ENCODE measurements at places on chromosomes 1 and 21.

GRCh38 chr1:182357913-182358312 is 33.7 kb downstream of the GLUL start:
- no peak for DNase-seq

- peak; percentile 2 for DNase-seq
Observed at GRCh38 chr1:87058343-87058649, 143.9 kb downstream of the HS2ST1 start.

DNA sequence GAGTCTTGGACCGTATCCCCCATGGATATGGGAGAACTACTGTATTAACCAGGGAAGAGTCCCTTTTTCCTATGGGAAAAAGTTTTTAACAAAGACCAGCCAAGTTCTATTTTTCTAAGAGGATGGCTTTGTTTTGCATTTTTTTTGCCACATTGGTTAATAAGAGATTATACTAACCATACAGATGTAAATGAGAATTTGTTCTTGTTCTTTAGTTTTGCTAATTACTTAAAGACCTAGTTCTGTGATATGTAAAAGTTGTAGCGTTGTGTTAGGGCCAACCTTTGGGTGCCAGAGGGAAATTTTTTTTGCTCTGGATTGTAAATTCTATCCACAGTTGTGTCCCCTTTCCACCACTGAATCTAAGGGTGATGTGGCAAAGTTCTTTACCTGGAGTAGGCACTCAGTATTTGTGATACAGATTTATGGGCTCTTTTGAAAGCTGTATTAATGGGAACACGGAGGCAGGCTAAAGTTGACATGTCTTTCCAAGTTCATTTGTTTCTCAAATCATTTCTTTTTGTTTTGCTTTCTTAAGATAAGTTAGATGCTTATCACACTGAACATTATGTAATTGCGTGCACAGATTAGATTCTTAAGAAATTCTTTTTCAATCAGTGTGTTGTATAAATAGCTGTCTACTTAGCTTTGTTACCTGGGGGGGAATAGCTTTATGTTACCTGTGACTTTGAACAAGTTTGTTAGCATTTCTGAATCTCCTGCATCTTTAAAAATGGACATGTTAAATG is 2.9 kb downstream of the SOAT1 start:
- no peak for DNase-seq

DNA sequence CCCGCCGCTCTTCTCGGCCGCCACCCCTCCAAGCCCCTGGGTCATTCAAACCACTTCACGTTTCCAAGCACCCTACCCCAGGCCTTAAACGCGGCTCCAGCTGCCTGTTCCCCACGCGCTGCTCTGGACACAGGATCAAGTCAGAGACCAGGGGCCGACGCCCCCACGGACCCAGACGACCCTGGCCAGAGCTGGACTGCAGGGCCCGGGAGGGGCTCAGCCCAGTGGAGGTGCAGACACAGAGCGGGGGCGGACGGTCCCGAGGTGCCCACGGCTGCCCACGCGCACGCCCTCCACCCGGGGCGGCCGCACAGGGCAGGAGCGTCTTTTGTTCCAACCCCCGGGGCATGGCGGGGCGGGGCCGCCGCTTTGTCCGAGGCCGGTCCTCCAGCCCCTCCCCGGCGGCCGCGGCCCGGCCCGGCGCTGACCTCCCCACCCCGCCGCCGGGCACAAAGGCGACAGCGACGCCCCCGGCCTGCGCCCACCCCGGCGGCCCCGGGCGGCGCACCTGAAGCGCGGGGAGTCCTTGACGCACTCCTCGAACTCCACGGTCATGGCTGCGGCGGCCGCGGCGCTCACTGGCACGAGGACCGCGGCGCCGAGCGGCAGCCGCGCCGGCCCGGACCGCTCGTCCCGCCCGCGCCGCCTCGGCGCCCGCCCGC is 338 bp downstream of the ACAP3 start:
- peak; percentile 60 for DNase-seq

DNA sequence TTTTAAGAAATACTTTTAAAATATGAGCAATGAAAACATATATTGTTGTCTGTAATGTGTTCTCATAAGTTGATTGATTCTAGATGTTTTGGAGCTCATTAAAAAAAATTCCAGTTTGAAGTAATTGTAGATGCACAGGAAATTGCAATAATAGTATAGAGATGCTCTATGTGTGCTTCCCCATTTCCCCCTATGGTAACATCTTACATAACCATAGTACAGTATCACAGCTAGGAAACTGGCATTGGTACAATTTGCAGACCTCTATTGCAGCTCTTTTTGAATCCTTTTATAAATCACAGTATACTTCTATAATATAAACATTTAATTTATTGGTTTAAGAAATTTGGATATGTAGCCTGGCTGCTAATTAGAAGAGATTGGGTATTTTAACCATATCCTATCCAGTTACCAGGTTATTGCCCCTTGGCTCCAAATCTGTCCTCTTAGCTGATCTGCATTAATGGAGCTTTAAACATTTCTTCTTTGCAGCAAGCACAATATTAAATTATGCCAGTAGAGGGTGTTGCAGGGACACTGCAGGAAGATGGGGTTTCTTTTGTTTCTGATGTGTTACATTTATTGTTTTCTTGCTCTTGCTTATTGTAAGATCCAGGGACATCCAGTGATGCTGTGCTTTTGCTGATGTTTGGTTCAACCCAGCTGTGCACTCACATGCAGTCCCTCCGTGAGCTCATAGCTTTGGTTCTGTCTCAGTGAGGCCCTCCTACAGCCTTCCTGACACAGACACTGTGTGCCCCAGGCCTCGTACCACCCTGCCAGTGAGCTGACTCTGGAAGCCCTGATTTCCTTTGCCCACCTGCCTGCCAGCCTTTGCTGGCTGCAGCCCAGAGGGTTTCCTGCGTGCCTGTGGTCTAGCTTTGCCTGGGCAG is 103.3 kb downstream of the RABGAP1L start:
- DNase-seq, result peak; percentile 55

GRCh38 chr1:182303778-182304177 is 87.8 kb downstream of the GLUL start:
- no peak for DNase-seq

Data from AG08396 (cell line).